ENCODE measurements at places on chromosomes 11 and 22.

DNA sequence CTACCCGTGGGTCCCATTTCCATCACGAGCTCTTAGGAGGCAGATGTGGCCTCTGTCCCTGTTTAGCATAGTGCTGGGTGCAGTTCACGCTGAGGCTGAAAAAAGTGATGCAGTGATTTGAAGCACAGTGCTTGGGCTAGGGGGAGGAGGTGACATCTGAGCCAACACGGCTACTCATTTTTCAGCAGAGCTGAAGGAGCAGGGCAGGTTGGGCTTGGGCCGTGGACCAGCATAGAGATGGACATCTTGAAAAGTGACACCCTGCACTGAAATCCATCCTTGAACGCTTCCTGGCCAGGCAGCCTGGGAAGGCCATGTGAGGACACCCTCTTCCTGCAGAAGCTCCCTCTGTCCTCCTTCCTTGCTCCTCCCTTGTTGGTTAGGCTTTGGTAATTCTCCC is 66.4 kb downstream of the ADAMTS15 start:
- no peak for DNase-seq

GRCh38 chr11:117096201-117096991 is 1.8 kb downstream of the SIK3 start:
- DNase-seq: peak; percentile 55

- no peak for DNase-seq
Observed at GRCh38 chr11:117716521-117717440, 80.2 kb downstream of the DSCAML1 start.

DNA sequence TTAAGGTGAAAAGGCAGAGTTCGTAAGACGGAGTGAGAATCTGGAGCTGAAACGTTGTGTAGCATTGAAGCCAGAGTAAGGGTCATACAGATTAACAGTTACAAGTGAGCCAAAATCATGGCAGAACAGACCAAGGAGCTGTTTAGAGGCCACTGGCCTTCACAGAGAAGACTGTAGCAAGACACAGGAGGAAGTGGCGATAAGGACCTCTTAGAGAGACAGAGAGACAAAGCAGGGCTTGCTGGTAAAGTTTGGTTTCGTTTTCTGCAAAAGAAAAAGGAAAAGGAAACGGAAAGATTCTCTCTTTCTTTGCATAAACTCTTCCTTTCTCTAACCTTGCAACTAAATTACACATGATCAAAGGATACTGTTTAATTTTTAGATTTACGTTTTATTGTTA is 83.0 kb downstream of the AASDHPPT start:
- no peak for DNase-seq

DNA sequence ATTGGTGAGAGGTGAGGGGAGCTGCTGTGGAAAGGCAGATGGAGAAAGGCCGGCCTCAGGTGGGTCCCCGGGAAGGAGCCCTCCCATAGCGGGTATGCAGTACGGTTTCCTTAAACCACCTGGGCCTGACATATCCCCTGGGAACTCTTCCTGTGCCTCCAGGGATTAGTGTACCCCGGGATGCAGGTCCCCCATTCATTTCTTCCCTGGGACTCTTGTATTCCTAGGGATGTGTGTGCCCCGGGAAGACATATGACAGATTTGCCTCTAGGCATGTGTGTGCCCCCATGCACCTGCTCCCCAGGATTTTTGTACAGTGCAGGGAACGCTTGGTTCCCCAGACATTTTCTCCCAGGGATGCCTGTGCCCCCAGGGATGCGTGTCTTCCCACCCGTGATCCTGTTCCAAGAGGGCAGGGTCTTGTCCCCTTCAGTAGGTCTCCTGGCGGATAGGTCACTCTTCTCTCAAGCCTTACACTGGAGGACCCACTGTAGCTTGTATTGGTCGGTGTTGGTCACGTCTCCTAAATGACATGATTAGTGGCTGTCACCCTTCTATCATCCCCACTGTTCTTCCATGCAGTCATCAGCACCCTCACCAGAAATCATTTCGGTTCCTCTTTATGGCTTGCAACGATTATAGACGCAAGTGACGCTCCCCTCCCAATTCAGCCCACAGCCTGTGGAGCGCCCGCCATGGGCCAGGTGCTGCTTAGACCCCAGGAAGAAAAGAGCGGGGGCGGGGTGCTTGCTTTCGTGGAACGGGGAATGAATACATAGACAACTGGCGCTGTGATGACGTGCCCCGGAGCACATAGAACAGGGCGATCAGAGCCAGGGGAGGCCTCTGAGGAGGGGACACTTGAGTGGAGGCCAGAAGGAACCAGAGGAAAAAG is 1.3 kb downstream of the PARVB start:
- DNase-seq: peak; percentile 46

All from hematopoietic multipotent progenitor cell treated with erythropoietin and hydrocortisone succinate and interleukin-3 and kit ligand, for 8 days (in vitro differentiated cells).